ENCODE measurements at places on chromosomes 16 and 17.
A peak's percentile ranks its signal among the peaks of the same experiment; 100 is the strongest.

DNA sequence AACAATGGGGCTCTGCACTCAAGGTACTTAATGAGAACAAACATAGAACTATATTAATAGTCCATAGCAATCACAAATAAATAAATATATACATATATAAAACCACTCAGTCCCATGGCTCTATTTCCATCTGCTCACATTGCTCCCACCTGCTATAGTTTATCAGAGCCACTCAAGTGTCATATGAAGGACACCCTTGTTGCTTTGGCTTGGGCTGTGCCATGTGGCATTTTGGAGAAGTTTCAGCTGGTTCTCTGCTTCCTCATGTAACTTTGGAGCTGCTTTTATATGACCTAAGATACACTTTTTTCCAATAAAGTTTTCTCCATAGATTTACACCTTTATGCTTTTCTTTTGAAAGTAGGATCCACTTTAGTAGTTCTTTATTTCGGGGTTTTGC is 126.4 kb downstream of the KCNJ2 start:
- no peak for DNase-seq

DNA sequence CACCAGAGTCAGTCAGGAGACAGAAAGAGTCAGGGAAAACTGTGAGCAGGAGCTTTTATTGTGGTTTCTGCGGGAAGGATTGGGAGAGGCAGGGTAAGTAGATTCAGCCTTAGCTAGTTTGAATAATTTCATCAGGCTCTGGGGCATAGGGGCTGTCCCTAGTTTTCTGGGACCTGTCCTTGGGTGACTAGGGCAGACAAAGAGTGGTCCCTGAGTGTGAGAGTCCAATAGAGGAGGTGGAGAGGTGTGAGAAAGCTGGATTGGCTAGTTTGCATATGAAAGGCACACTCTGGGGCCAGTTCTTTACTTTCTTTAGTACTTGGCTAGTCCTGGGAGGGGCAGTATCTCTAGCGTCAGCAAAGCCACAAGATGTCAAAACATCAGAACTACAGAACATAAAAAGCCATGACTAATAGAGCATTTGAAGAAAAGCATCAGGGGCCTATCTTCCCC is 255.6 kb downstream of the HS3ST3A1 start:
- DNase-seq = no peak

DNA sequence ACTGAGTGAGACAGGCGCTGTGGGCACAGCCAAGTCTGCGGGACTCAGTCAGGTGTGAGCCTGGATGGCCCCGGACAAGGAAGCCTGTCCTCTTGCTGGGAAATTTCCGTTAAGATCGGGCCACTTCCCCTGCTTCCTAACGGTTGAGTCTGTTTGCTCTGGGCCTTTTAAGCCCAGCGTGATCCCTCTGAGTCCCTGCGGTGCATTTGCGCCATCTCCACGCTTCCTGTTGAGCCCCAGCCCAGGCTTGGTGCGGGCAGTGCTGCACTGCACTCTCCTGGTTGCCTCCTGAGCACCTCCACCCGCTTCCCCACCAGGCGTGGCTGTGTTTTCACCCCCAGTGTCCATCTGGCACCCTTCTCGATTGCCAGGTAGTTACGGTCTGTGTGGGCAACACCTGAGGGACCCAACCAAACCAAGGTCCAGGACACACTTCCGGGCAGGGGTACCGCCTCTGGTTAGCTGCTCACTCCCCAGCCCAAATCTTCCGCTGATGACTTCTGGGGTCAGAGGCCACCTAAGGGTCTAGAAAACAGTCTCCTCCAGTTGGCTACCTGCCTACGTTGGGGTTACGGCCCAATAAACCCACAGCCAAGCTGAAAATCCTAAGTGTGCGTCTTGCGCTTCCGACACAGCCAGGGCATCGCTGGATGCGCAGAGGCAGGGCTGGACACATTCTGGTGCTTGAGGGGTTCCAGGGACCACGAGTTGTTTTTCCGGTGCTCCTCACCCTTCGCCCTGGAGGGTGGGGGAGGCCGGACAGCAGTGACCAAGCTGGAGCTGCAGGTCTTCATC is 1.4 kb upstream of the SLC25A10 start:
- no peak for DNase-seq

GRCh38 chr16:66474750-66475199 is 47.7 kb downstream of the BEAN1 start:
- peak; percentile 78 for DNase-seq

DNA sequence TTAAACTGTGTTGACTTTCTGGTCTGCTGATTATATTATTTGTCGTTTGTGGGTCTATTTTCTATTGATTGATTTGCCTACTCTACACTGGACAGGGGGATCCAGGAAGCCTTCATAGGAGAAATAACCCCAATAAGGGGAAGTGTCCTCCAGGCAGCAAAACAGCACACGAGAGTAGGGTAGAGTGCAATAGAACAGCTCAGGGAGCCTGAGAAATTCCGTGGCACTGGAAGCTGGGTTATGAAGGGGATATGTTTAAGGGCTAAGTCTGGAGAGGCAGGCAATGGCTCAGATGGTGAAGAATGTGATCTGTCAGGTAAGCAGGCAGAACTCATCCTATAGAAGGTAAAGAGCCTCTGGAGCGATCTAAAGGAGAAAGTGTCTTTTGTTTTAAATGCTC is 20.9 kb downstream of the GP2 start:
- DNase-seq = no peak
